Stimulated activated CD8-positive, alpha-beta memory T cell treated with anti-CD3 and anti-CD28 coated beads, Interleukin-7, amount 100 ng/mL, for 24 hours (primary cell): ENCODE measurements at places on chromosomes 5 and 9.

DNA sequence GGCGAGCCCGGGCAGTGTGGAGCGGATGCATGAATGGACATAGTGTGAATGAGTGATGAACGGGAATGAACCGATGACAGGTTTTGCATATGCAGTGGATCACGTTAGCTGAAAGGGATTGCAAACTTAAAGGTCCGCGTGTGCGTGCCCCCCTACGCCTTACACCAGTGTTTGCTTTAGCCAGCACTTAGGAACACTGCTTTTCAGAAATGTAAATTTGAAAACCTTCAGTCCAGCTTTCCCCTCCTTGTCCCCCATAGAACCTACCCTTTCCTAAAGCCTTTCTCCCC, 692 bp downstream of the PSAT1 start:
- no peak for DNase-seq

- DNase-seq: no peak
These were observed 90.3 kb upstream of the PAM start for GRCh38 chr5:102664616-102665335.

- no peak for DNase-seq
These were observed 58.5 kb upstream of the MYO10 start for GRCh38 chr5:16994565-16994964.

DNA sequence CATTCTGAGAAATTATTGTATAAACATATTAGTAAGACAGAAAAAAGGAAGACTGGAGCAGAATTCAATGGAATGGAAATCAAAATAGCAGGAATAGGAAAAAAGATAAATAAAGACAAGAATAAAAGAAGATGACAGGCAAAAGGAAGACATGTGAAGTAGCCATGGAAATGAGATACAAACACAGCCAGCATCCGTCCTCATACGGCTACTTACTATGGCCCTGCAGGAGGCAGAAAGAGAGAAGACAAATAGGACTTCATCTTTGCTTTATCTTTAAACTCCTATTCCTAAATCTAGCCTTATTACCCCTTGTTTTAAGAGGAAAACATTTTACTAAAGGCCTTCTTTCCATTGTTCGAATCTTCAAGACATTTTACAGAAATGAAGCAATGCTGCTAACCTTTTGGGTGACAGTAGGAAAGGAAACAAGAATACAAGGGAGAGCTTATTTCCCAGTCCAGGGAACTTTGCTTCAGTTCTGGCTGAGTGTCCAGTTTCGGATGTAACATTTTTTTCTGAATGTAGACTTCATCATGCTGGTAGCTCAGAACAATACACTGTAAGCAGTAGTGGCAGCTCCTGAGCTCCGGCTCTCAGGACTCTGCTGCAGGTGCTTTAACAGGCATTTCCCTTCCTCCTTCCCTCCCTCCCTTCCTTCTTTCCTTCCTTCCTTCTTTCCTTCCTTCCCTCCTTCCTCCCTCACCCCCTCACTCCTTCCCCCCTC, 106.4 kb upstream of the SLC12A2 start:
- no peak for DNase-seq

DNA sequence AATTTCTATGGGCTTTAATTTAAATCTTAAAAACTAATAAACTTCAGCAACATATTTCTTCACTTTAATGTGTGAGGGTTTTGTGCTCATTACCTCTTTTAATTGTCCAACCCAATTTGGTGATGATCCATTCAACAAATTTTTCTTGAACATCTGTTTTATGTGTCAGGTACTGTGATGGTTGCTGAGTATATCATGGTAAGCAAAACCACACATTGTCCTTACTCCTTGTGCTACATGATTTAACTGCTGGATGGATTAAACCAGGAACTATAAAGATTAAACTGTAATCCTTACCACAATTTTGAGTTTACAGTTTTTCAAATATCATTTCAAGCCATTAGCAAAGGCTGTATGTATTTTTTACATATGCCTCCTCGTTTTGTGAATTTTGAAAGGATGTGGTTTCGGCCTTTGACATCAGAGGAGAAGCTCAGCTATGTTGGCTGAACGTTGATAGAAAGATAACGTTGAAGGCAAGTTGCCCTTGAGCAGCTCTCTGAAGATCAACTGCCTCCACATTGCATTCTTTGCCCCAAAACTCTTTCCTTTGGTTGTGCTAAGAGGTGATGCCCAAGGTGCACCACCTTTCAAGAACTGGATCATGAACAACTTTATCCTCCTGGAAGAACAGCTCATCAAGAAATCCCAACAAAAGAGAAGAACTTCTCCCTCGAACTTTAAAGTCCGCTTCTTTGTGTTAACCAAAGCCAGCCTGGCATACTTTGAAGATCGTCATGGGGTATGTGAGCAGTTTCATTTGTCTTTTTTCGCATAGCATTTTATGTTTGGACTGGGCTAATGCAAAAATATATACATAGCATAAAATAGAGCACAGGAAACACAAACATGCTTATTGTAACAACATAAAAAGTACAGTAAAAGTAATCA, at the start of gene ITK:
Gene ITK (plus strand): TSS at position 467 of the 891 bp plus-strand sequence. CDS start 138 bp downstream, at position 605.
- no peak for DNase-seq

DNA sequence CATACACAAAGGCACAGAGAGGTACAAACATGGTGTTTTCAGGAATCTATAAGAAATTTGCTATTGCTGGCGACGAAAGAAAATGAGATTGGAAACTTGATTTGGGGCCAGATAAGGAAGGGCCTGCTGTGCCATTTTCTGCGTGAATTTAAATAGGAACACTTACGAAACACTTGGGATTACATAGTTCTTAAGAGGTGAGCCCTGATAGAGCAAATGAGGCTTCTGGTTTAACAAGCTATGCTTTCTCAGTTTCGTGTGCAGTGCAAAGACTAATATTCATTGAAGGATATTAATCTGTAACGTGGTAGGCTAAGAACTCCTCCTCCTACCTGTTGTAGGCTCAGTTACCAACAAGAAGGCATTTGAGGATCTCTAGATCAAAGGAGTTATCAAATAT, 93.1 kb downstream of the CDK5RAP2 start:
- DNase-seq: no peak

GRCh38 chr5:14958188-14958587, 86.6 kb upstream of the ANKH start:
- DNase-seq: no peak

- DNase-seq: no peak
These were observed 169.9 kb downstream of the CTNND2 start for GRCh38 chr5:11734369-11734768.

- DNase-seq: no peak
These were observed 89.9 kb upstream of the HAPLN1 start for GRCh38 chr5:83810511-83810910.

GRCh38 chr5:106185661-106186081, 1485.1 kb downstream of the EFNA5 start:
- no peak for DNase-seq

- DNase-seq: no peak
These were observed 11.4 kb upstream of the ACOT12 start for GRCh38 chr5:81405126-81405891.

DNA sequence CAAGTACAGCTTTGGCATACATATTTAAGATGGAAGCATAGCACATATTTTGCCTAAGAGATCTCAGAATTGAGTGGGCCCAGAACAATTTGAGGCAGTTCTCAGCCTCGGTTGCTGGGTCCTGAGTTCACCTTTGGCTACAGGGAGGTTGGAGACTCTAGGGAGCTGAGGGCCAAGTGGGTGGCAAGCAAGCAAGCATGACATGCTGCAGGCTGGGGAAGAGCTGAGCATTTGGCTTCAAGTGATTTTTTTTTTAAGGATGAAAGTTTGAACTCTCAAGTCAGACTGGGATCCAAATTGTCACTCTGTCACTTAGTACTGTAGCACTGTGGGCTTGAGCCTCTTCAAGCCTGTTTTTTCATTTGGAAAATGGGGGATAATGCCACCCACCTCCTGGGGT, 160.5 kb downstream of the MED27 start:
- no peak for DNase-seq

- no peak for DNase-seq
These were observed 984.6 kb upstream of the SEMA6A start for GRCh38 chr5:117559005-117559844.

DNA sequence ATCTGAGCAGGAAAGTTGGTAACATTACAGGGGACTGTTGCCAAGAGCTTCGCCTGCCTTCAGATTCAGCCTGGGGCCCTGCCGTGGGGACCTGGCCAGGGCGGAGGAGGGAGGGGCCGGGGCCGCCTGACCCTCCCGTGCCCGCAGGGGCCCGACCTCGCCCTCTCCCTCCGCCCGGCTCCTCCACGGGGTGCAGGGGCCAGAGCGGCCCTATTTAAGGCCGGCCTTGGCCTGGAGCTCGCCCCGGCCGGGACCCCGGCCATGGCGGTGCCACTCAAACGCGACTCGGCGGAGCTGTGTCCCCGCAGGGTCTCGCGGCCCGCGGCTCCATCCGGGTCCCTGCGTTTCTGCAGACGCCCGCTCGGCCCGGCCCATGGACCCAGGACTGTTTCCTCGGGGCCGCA, 757 bp downstream of the TMEM250 start:
- DNase-seq: no peak

GRCh38 chr5:38994324-38994927, 79.8 kb downstream of the RICTOR start:
- DNase-seq: no peak

DNA sequence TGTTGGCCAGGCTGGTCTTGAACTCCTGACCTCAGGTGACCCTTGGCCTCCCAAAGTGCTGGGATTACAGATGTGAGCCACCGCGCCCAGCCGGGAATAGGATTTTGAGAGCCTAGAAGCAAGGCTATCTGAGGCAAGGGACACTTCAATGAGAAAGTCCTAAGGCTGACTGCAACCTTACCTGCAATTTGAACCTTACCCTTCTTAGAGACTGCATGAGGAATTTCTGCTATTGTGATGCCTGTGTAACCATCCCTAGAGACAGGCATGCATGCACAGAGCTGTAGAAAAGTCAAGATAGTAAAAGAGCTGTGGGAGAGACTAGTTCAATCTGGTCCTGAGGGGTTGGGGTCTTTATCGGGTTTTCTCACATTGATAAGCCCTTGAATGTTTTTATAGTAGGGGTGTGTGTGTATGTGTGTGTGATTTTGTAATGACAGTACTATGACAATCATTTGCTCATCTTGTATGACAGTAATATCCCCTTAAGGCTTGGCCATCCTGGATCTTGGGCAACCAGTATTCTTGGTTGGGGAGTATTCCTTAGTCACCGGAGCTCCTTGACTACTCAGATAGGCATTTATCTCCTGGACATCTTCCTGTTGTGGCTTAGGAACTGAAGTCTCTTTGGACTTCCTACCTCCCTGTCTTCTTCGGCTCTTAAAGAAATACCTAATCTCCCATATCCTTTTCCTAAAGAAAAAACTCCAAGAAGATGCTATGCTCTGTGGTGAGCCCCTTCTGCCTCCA, 11.2 kb downstream of the DNAJB5 start:
- DNase-seq: no peak

DNA sequence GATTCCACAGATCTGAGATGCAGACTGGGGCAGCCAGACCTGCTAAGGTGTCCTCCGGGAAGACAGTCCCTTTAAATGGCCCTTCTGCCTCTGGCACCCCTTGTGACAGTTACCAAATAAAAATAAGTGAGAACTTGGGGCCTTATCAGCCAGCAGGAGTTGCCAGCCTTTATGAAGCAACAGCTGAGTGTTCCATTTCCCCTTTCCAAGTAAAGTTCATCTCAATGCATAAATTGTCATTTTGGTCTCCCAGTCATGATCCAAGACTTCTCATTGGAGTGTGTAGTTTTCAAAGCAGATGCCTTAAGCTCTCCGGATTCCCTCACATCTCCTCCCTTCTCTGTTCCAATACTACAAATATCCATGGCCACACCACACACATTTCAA, 4.1 kb downstream of the PTCH1 start:
- DNase-seq: no peak

- DNase-seq: no peak
These were observed 97.4 kb downstream of the DAB2IP start for GRCh38 chr9:121748727-121749423.
